ENCODE measurements at places on chromosomes 6 and 20.

DNA sequence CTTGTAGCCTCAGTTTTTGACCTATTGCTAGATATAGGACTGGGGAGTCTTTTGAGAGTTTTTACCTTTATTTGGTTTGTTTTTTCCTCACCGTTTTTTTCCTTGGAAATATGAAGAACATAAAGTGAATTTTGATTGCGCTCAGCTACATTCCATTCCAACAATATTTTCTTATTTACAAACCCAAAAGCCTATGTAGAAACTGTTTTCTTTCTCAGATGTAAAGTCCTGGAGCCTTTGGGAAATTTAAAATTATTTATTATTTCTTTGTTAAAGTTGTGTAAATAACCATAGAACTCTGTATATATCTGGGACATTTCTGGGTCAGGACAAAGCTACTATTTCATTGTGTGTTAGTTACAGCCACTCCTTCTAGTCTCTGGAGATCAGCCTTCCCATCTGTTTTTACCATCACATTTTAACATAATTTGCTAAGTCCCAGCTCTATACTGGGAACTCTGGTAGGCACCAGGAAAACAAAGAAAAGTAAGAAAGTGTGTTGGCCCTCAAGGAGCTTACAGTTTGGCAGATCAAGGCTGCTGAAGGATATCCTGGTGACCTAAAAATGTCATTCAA, 68.8 kb downstream of the JAG1 start:
- peak overlapping the region; percentile 69 for H3K27ac ChIP-seq
- peaks cover 16% of the 10 kb centered on the region for H3K4me1 ChIP-seq
- DNase-seq, result peak; percentile 75
- no peaks in the 10 kb centered on the region for H3K36me3 ChIP-seq

DNA sequence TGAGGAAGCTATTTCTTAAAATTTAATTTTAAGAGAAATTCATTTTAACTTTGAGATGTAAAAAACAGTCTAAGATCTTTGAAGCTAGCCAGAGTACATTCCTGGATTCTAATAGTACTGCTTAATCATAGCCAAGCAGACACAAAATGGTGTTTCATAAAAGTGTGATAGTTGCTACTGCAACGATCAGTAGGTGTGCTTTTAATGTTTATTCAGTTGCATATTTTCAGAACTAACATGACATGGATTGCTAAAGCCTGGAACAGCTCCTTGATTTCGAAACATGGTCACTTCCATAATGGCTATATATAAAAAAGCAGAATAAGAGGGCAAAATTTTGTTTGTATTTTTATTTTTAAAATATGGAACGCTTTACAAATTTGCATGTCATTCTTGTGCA, 35.5 kb downstream of the SESN1 start:
- no peaks in the 10 kb centered on the region for H3K27me3 ChIP-seq
- no peaks in the 10 kb centered on the region for H3K36me3 ChIP-seq
- DNase-seq, result no peak

GRCh38 chr6:73738367-73739028, 42.5 kb downstream of the CD109 start:
- no peak overlapping the region for H3K27ac ChIP-seq
- no peaks in the 10 kb centered on the region for H3K36me3 ChIP-seq
- no peaks in the 10 kb centered on the region for H3K27me3 ChIP-seq
- no peaks in the 10 kb centered on the region for H3K4me1 ChIP-seq
- H3K4me3 ChIP-seq, result no peak overlapping the region
- DNase-seq, result peak; percentile 14

GRCh38 chr6:144882425-144882824, 597.3 kb downstream of the UTRN start:
- no peaks in the 10 kb centered on the region for H3K27me3 ChIP-seq
- no peaks in the 10 kb centered on the region for H3K4me1 ChIP-seq
- no peak for DNase-seq
- no peaks in the 10 kb centered on the region for H3K36me3 ChIP-seq
- no peak overlapping the region for H3K27ac ChIP-seq
- H3K4me3 ChIP-seq, result no peak overlapping the region

DNA sequence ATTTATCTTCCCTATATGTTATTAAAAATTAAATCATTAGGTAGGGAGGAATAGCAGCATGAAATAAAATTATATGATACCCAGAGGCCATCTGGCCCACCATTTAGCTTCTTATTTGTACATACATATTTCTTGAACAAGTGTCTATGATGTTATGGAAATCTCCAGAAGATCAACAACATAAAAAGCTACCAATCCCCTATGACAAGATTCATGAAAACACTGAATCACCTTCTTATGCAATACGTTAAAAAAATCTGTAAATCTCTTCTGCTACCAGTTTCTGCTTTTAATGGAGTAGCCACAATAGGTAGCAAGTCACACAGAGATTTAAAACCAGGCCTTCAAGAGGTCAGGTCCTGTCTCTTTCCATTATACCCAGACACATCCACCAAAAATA, 125.8 kb upstream of the ENPP5 start:
- H3K27me3 ChIP-seq, result no peaks in the 10 kb centered on the region
- no peaks in the 10 kb centered on the region for H3K36me3 ChIP-seq
- H3K27ac ChIP-seq, result no peak overlapping the region
- H3K4me3 ChIP-seq, result no peak overlapping the region
- no peak for DNase-seq
- no peaks in the 10 kb centered on the region for H3K4me1 ChIP-seq

DNA sequence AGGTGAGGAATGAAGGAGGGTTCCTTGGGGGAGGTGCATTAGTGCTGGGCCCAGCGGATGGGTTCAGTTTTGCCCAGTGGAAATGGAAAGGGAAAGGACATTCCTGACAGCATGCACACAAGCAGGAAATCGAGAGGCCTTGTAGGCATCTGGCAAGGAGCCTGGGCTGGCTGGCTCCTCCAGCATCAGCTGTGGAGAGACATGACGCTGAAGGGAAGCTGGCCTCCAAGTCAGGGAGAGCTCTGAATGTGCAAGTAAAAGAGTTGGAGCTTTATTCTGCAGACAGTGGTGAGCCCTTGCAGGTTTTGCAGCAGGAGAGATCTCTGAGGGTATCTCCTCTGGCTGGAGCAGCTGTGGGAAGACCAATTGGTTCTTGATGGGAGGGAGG, 154.3 kb downstream of the MRPL14 start:
- peaks cover 35% of the 10 kb centered on the region for H3K4me1 ChIP-seq
- no peak overlapping the region for H3K4me3 ChIP-seq
- peak; percentile 95 for DNase-seq
- no peaks in the 10 kb centered on the region for H3K36me3 ChIP-seq

Data from muscle of leg (tissue), 16 donors.